Stimulated activated CD4-positive, alpha-beta T cell treated with anti-CD3 and anti-CD28 coated beads, Interleukin-15, amount 100 ng/mL, for 1 hour (primary cell): ENCODE measurements at places on chromosomes 4 and X.

- DNase-seq: no peak
Measured at GRCh38 chr4:181962321-181962720, 280.9 kb upstream of the TENM3 start.

- DNase-seq: no peak
Measured at GRCh38 chrX:21944136-21944615, 3.7 kb downstream of the SMS start.

DNA sequence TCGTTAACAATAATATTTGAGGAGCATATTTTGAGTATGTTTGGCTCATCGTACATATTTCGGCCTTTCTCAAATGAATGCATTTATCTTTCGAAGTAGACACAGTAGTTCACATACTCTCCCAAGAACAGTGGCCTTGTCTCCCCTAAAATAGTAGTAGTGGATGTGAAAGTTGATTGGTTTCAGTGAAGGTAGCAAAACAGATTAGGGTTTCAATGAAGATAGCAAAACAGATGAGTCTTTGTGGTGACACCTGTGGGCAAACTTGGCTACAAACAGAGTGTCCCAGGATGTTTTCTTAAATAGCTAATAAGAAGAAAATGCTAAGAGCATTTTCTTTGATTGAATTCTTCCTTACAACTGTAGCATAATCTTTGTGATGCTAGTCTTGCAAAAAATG is 67.0 kb downstream of the USP9X start:
- DNase-seq: no peak

DNA sequence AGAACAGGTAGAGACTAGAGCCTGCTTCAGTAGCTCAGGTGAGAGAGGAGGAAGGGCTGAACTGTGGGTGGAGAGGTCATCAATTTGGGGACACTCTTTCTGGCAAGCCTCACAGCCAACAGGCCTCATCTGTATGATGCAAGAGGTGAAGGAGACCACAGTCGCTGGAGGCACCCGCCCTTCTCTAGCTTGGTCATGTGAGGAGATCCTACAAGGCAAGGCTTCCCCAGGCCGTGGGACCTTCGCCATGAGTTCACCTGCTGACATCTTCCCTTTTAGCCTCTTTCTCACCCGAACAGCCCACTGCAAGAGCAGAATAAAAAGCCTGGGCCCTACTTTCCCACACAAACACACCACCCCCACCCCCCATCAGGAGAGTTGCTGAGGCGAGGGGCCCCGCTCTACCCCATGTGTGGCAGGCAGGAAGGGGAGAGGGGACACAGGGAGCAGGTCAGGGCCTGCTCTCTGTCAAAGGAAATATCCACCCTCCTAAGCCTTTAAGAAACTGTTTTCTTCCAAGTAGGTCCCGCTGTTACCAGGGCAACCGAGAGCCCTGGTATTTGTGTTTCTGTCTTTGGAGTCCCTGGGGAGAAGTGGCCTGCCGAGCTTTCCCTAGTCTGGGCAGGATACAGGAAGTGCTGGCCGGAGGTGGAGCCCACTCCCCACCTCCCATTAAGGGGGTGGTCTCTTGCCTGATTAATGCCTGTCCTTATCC is 8.1 kb downstream of the RTL5 start:
- no peak for DNase-seq

DNA sequence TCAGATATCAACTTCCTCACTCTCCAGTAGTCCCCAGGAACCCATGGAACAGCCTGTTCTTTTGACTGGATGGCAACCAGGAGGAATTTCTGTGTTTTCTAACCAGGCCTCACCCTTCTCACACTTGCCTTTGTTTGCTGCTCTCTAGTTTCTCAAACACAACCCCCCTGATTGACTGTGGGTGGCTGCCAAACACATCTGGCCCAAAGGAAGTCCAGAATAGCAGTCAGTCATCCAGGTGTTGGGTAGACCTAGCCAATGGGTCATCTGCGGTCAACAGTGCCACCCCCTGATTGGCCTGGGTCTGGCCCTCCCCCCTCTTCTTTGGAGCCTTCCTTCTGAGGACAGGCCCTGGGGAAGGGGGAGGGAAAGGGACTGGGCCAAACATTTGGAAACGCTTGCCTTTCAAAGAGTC is 53.7 kb downstream of the MSX1 start:
- no peak for DNase-seq

GRCh38 chr4:15130441-15130840 is 128.2 kb downstream of the CPEB2 start:
- DNase-seq: no peak

DNA sequence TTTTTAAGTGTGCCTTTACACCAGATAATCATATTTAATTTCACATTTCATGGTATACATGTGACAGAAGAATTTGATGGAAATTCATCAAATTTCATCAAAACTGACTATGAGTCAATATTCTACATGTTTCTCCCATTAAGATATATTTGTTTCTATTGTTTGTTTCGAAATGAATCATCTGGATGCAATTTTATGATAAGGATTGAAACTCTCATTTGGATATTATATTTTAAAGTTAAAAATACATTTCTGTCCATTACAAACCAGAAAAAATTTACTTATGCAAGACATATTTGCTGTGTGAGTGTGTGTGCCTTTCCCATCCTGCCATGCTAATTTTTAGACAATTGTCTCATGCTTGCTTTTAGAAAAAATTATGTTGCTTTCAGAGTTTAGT is 52.2 kb downstream of the SULT1B1 start:
- DNase-seq: no peak

GRCh38 chr4:6509587-6509986 is 37.2 kb upstream of the PPP2R2C start:
- no peak for DNase-seq

GRCh38 chrX:155864655-155865054 is 16.5 kb upstream of the VAMP7 start:
- no peak for DNase-seq

GRCh38 chr4:157819693-157820464 is 352.9 kb downstream of the GASK1B start:
- no peak for DNase-seq

GRCh38 chr4:90246816-90247215 is 119.6 kb downstream of the CCSER1 start:
- DNase-seq: no peak

- no peak for DNase-seq
Measured at GRCh38 chr4:65880594-65880993, 210.3 kb upstream of the EPHA5 start.

DNA sequence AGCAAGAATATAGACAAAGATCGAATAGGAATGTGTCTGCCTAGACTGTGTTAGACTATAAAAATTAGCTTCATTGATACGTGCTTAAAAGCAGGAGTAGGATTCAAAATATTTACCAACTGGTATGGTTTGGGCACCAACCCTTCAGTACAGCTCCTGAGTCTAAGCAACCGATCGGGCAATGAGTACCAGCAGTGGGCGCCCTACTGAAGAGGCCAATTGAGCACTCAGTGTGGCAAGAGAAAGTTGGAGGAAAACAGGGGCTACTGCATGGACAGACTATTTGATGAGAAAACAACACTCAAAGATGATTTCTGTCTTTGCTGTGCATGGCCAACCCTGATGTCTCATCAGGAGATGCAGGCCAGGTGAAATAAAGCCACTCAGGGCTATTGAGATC is 176.0 kb upstream of the NWD2 start:
- no peak for DNase-seq

- no peak for DNase-seq
Measured at GRCh38 chrX:29143756-29144155, 556.5 kb downstream of the IL1RAPL1 start.

GRCh38 chrX:23726191-23726590 is 16.9 kb downstream of the ACOT9 start:
- no peak for DNase-seq

GRCh38 chr4:83358410-83358809 is 23.8 kb upstream of the HPSE start:
- DNase-seq: no peak

DNA sequence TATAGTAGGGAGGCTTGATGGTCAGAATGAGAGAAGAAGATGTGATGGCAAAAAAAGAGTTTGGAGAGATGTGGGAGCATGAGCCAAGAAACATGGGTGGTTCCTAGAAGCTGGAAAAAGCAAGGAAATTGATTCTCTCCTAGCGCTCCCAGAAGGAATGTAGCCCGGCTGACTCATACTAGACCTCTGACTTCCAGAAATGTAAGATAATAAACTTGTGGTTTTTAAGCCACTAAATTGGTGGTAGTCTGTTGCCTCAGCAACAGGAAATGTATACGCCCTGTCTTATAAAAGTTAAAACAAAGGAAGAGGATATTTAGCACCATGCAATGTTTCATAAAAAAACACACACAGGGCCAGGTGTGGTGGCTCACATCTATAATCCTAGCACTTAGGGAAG is 182.7 kb upstream of the PCDH7 start:
- DNase-seq: no peak

- no peak for DNase-seq
Measured at GRCh38 chrX:21741869-21742701, 15.8 kb downstream of the SMPX start.
